Fibroblast of skin of left quadriceps (primary cell): ENCODE measurements at places on chromosomes 2 and 18.

DNA sequence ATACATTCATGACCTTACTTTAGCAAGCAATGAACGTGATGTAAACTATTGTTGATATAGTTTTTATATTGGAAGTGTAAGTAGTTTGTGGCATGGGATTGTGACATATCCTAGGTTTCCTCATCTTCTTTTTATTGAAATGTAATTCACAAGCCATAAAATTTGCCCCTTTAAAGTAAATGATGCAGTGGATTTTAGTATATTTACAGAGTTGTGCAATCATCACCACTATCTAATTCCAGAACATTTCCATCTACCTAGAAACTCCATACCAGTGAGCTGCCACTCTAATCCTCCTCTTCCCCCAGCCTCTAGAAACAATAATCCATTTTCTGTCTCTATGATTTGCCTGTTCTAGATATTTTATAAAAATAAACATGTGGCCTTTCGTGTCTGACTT lies 10.7 kb upstream of the CASP10 start:
- DNase-seq: no peak

GRCh38 chr2:105081006-105081601 lies 43.2 kb downstream of the MRPS9 start:
- no peak for DNase-seq

DNA sequence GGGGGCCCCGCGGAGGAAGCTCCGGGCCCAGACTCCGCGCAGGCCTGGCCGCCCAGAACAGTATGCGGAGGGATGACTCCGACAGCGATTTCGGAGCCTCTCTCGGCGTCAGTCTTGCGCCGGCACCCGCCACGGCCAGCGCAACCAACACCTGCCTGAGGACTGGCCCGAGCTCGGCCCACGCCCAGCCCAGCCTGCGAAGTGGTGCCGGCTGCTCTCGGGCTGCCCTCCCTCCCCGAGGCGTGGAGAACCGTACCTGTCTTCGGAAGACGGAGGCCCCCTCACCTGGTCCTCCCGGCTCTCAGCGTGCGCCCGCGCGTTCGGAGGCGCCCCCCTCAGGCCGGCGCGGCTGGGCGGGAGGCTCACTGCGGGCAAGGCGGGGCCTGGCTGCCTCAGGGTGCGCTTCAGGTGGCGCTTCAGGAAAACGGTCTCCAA lies at the start of gene M1AP:
Gene M1AP (minus strand): TSS at position 322 of the 435 bp plus-strand sequence. CDS start 8,055 bp downstream, outside the sequence.
- no peak for DNase-seq

DNA sequence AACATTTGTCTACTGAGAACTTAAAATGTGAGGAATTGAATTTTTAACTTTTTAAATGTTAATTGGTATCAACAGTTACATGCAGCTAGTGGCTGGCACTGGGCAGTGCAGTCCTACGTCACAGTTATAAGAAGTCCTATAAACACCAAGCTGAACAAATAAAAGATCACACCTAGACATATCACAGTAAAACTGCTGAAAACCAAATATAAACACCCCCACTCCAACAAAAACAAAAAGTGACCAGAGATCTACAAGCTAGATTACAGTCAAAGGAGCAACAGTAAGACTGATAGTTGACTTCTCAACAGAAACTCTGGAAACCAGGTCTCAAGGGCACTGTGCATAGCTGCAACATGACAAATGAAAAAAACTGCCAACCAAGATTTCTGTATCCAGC lies 19.4 kb downstream of the TLK1 start:
- DNase-seq: no peak

DNA sequence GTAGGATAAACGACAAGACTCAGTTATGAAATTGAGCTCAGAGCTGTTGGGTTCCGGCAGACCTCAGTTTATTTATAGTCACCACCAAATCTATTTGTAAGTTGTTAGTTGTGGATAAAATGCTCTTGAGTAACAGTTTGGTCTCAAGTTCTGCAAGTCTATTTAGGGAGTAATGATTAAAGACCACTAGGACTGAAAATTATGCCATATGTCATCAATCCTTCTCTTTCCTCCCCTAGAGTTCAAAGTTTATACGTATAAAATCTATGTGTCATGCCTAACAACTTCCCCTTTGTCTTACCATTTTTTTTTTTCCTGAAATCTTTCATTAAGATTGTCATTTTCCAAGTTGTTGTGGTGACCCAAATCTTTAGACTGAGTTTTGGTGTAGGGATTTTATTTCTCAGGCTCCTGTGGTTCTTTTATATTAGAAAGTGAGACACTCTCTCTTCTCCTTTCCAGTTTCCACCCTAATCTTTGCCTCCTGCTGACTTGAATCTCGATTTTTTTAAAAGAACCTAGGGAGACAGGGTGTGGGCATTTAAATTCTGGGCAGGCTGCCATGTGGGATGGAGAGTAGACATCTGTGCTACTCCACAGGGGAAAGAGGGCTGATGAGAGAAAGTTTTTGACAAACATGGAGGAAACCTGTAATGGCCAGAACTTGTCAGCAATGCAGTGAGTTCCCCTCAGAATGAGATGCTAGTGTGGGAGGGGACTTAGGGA lies 51.0 kb downstream of the LAMA3 start:
- DNase-seq: no peak

- no peak for DNase-seq
These were observed 53.1 kb downstream of the INO80C start for GRCh38 chr18:35444636-35445035.

- no peak for DNase-seq
These were observed 1333.1 kb downstream of the LRP1B start for GRCh38 chr2:140797718-140798117.

DNA sequence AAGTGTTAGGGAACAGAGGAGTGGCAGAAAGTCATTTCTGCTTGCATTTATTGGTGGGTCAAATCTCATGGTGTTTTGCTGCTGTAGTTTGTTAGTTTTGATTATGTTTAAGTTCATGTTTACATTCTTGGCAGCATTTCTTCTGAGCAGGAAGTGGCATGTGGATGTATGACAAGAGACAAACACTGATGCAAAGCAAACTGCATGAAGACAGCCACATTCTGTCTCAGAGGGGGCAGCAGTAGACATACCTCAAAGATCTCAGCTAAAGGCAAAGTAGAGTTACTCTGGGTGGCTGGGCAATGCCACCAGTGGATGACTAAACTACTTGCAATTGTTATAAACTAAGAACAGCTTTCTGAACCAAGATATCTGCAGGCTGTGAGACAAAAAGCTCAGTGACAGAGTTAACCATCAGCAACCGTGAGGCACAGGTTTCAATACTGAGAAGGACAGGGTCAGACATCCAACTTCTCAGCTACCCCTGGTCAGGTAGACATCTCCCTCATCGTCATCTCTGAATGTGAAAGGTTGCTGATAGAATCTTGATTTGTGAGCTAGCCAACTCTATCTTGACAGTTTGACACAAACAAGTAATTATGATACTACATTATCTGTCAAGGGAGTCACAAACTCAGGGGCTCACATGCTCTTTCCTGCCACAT lies 16.4 kb downstream of the GALNT3 start:
- DNase-seq: no peak

DNA sequence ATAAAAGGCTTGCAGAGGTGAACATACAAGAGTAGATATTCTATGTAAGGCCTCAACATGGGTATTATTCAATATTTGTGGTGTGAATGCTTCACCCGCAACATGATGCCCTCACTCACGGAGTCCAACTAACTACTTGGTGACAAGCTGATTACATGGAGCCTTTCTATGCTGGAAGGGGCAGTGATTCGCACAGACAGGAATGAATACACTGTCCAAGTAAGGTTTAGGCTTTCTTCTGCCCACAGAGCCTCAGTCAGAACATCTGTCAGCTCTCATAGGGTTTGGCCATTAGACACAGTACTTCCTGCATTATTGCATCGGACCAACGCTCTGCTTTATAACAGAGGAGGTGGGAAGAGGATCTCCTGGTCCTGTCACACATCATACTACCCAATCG lies 80.3 kb upstream of the SLC35G4 start:
- DNase-seq: no peak

GRCh38 chr2:19714926-19715325 lies 186.9 kb downstream of the TTC32 start:
- DNase-seq: no peak

GRCh38 chr2:149585166-149585885 lies 2.2 kb downstream of the MMADHC start:
- no peak for DNase-seq

DNA sequence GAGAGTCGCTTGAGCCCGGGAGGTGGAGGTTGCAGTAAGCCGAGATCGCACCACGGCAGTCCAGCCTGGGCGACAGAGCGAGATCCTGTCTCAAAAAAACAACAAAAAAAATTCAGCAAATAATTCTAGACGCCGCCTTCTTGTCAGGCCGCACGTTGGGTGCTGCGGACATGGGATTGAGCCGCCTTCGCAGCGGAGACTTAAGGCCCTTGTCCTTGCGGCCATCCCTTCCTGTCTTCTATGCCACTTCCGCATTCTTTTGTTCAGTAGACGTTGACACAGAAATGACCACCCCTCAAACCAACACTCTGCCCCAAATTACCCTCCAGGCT lies 15.8 kb downstream of the PTPN18 start:
- no peak for DNase-seq

DNA sequence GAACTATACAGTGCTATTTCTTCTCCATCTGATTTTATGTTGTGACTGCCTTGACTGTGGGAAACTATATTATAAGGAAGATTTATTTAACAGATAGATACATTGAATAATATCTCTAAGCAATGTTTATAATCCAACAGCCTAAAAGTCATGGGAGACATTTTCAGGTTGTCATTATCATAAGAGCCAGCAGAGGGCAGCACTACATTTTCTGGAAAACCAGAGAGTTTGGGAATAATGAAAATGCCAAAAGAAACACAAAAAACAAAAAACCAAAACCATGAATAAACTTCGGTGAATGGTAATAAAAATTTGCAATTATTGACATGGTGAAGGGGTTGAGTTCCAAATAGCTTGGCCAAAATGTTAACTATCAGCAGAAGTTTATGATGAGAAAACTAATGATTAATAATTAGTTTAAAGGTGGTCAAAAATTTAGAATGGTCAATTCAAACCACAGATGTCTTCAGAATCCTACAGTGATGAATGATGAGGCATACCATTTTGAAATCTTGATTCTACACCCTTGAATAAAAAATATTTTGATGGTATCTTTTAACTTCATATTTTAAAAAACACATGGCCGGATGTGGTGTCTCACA lies 4.7 kb downstream of the EEF1B2 start:
- peak; percentile 25 for DNase-seq

GRCh38 chr18:70371908-70372307 lies 83.1 kb downstream of the SOCS6 start:
- no peak for DNase-seq
